Tibial artery (tissue), 4 donors: ENCODE measurements at places on chromosomes 5 and 9.

DNA sequence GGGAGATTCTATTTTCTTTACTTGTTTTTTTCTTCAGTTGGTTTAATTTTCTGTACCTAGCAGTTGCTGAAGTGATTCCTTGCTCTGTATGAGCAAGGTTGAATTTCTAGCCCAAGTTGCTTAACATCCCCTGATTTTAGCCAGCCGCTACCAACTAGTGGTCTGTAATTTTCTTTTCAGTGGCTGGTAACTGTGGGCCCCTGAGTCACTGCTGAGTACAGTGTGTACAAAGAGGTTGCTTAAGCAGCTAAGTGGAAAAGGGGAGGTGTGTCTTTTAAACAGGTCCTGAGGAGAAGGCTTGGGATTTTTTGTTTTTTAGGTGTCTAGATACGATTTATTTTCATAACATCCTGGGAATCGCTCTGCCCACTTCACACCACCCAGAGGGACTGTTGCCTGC, 254.7 kb downstream of the NR3C1 start:
- peak; percentile 79 for DNase-seq

- no peak for DNase-seq
These were observed 138.1 kb downstream of the ATPSCKMT start for GRCh38 chr5:10111571-10111970.

GRCh38 chr9:86983249-86983619, 35.9 kb upstream of the GAS1 start:
- DNase-seq, result no peak

DNA sequence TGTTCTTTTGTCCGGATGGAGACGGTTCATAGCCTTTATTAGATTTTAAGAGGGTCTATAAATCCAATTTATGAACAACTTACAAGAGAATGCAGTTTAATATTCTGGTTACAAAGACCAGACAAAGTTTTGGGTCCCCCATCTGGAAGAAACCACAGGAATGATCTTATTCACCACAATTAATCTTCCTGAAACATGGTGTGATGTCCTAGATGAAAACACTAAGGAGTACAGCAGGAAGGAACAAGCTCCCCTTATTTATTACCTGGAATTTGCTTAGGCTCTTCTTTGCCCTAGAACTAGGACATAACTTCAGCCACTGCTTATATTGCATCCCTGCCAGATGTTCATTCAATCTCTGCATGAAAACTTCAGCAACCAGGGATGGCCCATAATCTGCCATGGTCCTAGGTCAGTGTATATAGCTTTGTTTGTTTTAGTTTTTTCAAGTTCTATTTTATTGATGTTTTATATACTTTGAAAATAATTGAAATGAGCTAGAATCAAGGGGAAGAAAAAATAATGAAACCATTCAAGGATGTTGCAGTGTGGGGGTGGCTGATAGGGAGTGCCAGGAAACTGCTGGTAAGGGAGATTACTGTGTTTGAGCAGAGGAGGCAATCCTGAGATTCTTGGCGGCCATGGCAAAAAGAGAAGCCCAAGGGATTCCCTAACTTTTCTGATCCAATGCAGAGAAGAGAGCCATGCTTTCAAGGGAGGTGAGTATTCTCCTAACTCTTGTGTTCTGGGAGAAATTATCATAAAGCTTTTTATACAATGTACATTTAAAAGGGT, 16.8 kb downstream of the TXNDC8 start:
- DNase-seq, result no peak

- peak; percentile 51 for DNase-seq
These were observed 89.0 kb upstream of the MAP1B start for GRCh38 chr5:72018143-72018803.

GRCh38 chr9:114273461-114273881, 49.4 kb upstream of the ORM1 start:
- peak; percentile 37 for DNase-seq

DNA sequence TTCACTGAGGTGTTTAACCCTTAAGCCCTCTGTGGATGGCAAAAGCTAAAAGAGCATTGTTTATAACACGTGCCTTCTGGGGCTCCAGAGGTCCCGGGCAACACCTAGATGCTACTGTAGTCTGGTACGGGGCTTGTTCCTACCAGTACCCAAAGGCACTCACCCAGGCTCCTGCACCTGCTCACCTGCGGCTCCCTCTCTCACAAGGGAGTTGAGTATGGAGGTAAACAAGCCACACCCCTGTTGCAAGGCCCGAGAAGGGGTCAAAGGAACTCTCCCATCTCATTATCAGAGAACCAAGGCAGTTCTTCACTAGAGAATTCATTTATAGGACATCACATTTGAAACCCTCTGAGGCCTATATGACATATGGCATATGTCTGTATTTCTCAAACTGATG, 53.4 kb upstream of the IL6ST start:
- no peak for DNase-seq

- DNase-seq, result no peak
These were observed 24.1 kb downstream of the AHRR start for GRCh38 chr5:345404-346195.

GRCh38 chr9:30382271-30382670, 2002.2 kb upstream of the ACO1 start:
- DNase-seq, result no peak

DNA sequence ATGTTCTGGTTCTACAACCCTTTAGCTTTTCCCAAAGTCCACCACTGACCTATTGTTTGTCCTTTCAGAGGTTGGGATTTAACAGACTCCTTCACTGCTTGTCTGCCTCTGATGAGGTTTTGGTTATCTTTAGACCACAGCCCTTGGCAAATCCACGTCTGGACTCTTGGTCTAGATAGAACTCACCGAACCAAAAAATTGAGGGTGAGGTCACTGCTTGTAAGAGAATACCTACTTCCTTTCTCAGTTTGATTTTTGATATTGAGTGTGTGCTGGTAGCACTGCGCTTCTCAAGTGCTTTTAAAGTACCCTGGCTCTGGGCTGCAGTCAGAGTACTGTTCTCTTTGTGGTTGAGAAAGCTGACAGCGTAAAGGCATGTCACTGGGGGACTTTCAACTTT, 61.7 kb downstream of the JMY start:
- DNase-seq, result no peak

GRCh38 chr5:109640976-109641375, 48.8 kb upstream of the MAN2A1 start:
- no peak for DNase-seq

- no peak for DNase-seq
These were observed 12.0 kb downstream of the ENHO start for GRCh38 chr9:34510497-34511468.

DNA sequence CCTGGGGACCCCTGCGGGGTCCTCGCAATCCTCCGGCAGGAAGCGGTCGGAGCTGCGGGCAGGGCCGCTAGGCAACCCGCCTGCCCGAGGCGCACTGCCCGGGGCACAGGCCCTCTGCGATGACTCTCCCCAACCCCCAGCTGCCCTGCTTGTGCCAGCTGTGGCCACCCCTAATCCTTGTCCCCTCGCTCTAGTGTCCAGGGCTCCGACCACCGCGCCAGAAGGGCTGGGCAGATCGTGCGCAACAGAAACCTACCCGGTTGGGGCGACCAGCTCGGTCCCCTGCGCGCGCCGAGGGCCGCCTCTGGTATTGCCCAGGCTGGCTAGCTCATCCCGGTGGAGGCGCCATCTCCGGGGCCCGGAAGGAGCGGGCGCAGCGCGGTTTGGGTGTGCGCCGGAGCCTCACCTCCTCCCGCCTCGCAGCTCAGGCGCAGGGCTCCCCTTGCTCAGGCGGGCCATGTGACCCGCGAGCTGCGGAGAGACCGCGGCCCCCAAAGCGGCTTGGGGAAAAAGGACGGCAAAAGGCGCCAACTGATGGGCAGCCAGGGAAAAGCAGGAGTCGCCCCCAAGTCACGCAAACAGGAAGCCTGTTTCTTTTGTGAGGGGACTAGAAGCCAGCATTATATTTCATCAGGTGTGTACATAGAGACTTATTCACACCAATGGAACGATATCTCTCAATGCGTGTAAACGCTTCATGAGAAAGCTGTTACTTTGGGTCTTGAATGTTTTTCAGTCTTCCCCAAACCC, 46.8 kb upstream of the RNF20 start:
- DNase-seq, result peak; percentile 28

DNA sequence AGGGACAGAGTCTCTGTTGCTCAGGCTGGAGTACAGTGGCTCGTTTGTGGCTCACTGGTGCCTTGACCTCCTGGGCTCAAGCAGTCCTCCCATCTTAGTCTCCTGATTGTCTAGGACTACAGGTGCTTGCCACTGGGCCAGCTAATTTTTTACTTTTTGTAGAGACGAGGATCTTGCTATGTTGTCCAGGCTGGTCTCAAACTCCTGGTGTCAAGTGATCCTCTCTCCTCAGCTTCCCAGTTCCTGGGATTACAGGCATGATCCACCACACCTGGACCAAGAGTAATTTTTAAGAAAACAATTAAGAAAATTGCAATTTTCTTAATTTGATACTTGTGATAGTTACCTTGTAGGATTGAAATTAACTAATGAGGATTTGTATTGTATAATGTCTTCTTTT, 73.9 kb downstream of the GPBP1 start:
- DNase-seq, result no peak

- DNase-seq, result no peak
These were observed 80.1 kb upstream of the CACNA1B start for GRCh38 chr9:137797206-137798120.

DNA sequence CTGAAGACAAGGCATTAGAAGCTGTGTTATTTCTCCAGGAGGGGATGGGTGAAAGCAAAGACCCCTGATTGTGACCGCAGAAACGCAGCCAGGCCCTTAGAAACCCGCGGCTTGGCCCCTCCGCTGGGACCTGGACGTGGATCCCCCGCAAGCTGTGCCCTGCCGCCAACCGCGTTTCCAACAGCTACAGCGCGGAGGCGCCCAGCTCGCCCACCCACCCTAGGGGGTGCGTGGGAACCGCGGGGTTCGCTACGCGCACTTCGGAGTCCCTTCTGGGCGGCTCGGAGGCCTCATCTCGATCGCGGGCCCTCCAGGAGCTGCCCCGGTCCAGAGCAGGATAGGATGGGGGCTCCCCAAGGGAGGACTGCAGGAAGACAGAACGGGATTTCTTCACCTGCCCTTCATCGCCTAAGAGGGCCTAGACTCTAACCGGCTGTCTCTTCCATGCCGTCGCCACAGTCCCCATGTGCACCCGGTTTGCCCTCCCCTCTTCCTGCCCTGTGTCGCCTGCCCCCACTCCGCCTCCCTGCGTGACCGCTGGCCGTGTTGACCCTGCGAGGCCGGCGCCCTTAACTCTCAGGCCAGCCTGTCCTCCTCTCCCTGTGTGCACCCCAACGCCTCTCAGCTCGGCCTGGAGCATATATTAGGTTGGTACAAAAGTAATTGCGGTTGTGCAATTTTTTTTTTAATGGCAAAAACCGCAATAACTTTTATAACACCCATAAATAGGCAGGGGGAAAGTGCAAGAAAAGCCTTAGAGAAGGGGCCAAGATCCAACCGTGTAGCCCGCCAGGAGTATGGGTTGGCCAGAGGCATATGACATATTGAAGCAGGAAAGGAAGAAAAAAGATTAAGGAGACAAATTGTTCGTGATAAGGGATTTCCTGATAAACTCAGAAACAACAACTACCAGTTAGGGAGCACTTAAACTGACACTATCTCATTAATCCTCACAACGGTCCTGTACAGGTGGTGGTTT, 68.1 kb upstream of the FREM1 start:
- no peak for DNase-seq

- DNase-seq, result no peak
These were observed 6.5 kb downstream of the LIX1 start for GRCh38 chr5:97135868-97136267.

GRCh38 chr9:130627896-130628792, 36.2 kb upstream of the PRDM12 start:
- peak; percentile 39 for DNase-seq

DNA sequence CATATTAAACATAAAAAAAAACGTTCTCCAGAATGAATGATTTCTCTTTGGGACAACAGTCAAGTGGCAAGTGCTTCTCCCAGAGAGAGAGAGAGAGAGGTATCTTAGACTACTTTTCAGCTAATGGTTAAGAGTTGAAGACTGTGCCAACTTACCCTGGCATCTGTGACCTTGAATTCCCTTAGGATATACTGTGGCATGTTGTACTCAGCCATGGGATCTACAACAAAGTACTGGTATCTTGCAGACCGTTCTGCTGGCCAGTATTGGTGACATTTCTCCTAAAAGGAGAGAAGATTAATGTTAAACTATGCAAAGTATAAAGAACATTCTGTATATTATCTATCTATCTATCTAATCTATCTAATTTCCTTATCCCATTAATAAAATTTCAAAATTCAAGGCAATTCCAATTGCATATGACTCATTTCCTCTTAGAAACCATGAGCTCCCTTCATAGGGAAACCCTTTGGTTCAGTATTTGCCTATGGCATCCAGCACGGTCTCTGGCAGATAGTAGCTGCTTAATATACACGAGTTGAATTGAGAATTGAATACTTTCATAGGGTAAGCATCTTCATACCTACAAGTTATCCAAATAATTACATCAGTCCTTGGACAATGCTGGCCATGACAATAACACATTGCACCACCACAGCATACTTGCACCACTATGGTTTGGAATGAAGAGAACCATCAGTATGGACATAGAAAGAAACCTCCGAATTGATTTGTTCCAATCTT, 539.4 kb upstream of the DMAC1 start:
- no peak for DNase-seq

DNA sequence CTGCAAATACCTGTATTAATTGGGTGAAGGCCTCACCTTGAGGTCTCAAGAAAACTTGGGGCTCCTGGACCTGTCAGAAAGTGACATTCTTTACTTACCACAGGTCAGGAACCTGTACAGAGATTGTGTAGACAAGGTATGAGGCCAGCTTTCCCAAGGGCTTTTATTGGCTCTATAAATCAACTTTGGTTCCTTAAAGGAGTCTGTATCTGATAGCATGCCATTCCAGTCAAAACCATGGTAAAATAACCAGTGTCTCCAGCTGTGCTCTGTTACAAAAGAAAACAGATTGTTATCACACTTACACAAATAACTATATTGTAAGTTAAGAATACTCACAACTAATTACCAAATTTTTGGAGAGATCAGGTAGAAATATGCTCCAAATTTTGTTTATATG, 64.5 kb downstream of the COL15A1 start:
- DNase-seq, result no peak

GRCh38 chr5:39284552-39284951, 65.2 kb upstream of the FYB1 start:
- no peak for DNase-seq

DNA sequence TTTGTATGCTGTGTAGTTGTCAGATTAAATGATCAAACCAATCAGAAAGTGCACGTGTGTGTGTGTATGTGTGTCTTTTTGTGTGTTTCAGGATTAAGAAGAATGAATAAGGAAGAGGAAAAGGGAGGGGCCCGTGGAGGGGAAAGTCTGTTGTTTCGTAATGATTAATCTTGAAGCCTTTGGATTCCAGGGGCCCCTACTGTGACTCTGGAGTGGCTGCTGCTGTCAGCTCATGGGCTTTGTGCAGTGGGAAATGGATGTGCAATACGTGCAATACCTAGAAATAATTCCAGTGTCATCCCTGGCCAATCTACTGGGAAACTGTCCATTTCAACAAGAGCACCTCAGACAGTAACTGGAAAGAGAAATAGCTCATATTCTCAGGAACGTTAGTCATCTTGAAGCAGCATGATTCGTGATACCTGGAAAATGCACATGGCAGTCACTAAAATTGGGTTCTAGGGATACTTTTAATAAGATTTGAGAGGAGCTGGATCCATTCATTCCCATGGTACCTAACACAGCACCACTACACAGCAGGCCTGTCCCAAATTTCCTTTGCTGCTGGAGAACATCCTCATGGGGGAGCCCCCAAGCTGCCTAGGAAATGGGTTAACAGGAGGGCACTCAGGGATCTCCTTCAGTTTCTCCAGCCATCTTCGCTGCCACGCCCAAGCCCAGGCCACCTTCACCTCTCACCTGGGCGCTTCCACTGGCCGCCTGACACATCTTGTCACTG, 186.3 kb downstream of the NR3C1 start:
- DNase-seq, result peak; percentile 36

- no peak for DNase-seq
These were observed 23.9 kb downstream of the C5orf15 start for GRCh38 chr5:133944263-133945185.
